ENCODE measurements at places on chromosomes 4 and X.

- DNase-seq: no peak
Measured at GRCh38 chrX:75038925-75039324, 113.7 kb upstream of the NEXMIF start.

GRCh38 chr4:23290656-23291055, 597.9 kb downstream of the GBA3 start:
- no peak for DNase-seq

DNA sequence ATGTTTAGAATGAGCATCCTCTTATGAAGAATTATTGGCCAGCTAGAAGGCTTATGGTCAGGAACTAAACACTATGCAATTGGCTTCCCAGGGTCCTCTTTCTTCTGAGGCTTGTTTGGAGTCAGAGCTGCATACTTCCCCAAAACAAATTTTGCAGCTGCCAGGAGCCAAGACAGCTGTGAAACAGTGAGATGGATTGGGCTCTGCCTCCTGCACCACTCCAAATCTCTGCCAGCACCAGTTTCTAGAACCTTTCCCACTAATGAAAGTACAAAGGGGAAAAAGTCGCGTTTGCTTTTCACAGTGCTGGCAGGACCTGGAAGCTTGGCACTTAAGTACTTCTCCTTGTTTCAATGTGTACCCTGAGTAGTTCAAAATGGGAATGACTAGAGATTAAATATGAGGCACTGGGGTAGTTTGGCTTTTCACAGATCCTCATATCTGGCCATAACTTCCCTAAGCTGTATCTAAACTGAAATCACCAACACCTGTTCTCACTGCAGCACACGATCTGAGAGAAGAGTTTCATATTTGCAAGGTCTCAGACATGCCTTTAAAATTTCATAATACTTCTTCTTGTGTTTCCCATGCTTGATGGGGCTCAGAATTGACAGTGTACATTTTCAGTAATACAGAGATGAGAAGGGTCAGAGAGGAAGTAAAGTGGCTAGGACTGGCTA, 20.7 kb upstream of the AR start:
- DNase-seq: no peak

DNA sequence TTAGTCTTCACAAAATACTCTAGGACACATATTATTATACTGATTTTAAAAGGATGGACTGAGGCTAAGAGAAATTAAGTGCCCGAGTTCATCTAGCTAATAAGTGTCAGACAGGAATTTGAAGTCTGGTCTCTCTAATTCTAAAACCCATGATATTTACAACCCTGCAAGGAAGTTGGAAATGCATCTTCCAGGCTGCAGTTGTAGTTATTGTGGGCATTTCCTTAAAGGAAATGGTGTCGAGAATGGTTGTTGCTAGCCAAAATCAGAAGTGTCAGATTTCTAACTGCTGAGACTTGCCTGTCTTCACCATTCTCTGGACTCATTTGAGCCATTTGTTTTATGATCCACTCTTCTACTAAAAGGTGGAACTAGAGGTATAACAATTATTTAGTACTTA, 82.5 kb downstream of the FAT4 start:
- no peak for DNase-seq

DNA sequence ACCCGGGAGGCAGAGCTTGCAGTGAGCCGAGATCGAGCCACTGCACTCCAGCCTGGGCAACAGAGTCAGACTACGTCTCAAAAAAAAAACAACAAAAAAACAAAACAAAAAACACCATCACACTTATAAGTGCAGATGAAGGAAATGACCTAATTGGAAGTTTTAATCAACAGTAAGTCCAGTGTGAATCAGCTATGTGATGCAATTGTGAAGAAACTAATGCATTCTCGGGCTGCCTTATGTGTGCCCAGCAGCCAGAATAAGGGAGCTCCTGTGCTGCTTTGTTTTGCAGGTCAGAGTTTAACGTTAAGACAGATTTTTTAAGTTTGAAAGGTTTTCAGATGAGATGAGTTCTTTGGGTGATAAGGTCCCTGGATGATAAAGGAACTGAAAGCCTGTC, 10.8 kb downstream of the DAPP1 start:
- no peak for DNase-seq

DNA sequence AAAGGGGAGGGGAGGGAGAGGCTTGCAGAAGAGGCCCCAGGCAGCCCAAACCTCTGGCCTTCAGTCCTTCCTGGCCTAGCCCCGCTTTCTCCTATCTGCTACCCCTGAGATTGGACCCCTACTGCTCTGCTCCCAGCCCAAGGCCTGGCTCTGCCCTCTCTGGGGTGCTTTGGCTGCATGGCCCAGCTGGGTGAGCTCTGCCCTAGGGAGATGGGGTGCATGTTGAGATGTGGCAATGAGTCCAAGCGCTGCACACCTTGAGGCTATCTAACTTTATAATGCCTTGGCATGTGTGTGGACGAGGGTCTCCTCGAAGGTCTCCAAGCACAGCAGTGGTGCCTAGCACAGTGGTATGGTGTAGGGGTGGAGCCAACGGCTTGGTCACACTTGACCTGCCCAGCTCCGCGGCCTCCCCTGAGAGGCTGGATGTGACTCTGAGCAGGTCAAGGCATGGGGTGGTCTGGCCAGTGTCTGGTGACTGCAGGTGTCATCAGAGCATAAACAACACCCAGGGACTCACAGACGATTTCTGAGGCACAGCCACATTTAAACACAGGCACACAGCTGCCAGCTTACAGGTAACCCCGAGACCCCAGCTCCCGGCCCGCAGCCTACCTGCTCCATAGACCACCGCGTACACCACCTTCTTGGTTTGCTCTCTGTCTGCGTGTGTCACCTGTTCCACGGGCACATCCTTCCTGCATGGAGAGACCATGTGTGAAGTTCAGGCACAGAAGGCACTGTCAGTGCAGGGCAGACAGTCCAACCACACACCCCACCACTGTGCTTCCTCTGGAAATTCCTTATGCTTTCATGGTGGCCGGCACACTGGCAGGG, 36.3 kb downstream of the NAT8L start:
- DNase-seq: no peak

- no peak for DNase-seq
Measured at GRCh38 chr4:30924495-30924894, 204.3 kb downstream of the PCDH7 start.

DNA sequence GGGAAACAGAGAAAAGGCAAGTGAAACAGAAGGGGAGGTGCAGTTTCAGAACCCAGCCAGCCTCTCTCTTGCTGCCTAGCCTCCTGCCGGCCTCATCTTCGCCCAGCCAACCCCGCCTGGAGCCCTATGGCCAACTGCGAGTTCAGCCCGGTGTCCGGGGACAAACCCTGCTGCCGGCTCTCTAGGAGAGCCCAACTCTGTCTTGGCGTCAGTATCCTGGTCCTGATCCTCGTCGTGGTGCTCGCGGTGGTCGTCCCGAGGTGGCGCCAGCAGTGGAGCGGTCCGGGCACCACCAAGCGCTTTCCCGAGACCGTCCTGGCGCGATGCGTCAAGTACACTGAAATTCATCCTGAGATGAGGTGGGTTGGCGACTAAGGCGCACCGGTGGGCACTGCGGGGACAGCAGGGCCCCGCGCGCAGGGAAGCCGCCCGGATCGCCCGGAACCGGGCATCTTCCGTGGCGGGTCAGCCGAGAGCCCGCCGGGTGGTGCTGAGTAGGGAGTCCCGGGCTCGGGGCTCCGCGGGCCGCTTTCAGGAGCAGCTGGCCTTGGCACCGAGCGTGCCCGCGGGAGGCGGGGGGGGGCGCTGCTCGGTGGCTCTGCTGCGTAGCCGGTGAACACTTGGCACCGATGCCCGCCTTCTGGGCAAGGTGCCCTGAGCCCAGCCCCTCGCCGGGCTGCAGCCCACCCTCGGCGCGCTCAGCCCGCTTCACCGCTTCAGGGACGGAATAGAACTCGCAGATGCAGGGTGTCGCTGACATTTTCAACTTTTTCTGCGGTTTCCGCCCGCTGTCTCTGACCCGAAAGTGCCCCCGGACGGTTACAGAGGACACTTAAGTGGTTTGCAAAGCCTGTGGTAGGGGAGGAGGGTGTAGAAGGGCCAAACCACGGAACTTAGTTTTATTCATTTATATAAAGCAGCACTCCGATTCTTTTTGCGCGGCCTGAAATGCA, at the start of gene CD38:
Gene CD38 (plus strand): TSS at position 40 of the 953 bp plus-strand sequence. CDS start 87 bp downstream, at position 127.
- DNase-seq: no peak

GRCh38 chr4:139645458-139645857, 20.2 kb upstream of the MGST2 start:
- no peak for DNase-seq

- DNase-seq: no peak
Measured at GRCh38 chr4:107866726-107867125, 42.0 kb downstream of the SGMS2 start.

DNA sequence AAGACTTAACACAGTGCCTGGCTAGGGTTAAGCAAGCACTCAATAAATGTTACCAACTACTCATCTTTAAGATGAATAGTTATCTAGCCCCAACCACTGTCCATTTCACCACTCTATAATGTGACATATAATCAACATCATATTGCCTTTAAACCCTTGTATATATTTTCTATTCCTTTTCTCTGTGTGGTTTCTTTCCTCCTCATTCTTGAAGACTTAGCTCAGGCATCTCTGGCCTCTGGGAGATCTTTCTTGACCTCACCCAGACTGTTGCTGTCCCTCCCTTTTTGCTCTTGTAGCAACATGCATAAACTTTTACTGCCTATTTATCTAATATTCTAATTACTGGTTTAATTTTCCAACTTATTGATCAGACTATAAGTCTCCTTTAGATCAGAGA, 249.9 kb upstream of the MAB21L2 start:
- DNase-seq: no peak

DNA sequence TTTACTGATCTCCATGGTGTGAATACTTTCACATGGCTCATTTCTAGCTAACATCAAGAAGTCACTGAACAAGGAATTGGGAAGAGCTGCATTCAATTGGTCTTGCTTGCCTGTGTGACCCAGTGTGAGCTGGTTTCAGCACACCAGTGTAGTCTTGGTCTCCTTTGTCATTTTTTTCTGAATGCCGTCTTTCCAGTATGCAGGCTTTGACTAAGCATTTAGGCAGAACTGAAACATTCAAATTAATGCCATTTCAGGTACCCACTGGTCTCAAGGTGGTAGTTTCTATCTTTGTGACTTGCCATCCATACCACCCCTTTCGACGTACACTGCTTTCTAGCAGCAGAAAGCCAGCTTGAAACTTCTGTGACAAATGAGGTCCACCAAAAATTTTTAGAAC, 550.5 kb upstream of the BOD1L1 start:
- DNase-seq: no peak

- no peak for DNase-seq
Measured at GRCh38 chr4:171538601-171539100, 274.6 kb upstream of the GALNTL6 start.

DNA sequence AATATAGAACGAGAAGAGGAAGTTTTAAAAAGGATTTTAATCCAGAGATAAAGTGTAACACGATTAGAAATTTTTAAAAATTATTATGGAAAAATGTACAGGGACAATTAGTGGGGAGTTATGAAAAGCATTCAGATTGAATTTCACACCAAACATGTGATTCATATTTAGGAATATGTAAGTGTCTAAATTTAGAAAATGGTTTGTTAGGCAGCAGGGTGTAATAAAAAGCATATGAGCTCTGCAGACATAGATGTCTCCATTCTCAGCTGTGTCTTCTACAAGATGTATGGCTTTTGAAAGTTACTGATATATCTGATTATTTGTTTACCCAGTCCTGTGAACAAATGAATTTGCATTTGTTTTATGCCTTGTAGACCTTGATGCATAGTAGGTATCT, 638.9 kb upstream of the AGA start:
- DNase-seq: no peak

- no peak for DNase-seq
Measured at GRCh38 chr4:15913631-15913970, 24.9 kb downstream of the FGFBP1 start.

DNA sequence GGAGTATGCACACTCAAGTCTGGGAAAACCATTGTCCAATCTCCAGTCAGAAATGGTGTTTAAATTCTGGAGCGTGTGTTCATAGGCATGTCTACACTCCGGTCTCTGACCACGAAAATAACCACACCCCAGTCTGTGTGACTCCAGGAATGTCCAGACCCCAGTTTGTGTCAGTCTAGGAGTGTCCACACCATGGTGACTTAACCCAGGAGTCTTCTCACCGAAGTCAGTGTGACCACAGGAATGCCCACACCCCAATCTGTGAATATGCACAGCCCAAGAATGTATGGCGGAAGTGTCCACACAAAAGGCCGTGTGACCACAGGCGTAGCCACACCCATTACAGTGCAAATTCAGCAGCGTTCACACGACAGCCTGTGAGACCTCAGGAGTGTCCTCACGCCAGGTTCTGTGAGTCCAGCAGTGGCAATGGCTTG, 11.4 kb downstream of the FTSJ1 start:
- no peak for DNase-seq

GRCh38 chr4:120447774-120448173, 381.1 kb upstream of the MAD2L1 start:
- no peak for DNase-seq

DNA sequence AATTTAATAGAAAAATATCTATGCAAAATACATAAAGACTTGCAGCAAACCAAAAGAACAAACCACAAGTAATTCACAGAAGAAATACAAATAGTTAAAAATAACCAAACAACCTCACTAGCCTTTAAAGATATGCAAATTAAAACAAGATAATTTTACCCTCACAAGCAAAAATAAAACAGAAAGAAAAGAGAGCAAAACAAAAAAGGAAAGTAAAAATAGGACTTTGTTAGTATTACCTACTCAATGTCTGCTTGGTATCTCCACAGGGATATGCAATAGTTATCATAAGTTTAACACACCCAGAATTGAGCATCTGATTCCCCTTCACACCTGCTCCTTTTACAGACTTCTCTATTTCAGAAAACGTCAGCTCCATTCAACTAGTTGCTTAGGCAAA, 737.5 kb upstream of the MAGEB2 start:
- no peak for DNase-seq

Measured in activated CD8-positive, alpha-beta memory T cell treated with anti-CD3 and anti-CD28 coated beads for 4 hours (primary cell).